ENCODE measurements at places on chromosomes 16 and 17.
A peak's percentile ranks its signal among the peaks of the same experiment; 100 is the strongest.

DNA sequence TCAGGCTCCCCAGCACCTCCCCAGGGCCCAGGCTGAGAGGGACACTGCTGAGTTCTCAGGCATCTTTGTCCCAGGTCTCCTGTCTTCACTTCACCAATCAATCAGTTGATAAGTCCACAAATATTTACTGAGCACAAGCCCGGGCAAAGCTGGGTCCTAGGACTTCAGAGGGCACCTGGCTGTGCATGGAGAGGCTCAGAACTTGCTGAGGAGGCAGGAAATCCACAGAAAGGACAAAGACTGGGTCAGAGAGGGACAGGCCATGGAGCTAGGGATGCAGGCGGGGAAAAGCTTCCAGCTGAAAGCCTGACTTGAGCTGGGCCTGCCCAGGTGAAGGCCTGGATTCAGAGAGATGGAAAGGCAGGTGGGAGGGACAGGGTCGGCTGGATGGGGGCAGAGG, 33.2 kb upstream of the C1QL1 start:
- no peak for DNase-seq

DNA sequence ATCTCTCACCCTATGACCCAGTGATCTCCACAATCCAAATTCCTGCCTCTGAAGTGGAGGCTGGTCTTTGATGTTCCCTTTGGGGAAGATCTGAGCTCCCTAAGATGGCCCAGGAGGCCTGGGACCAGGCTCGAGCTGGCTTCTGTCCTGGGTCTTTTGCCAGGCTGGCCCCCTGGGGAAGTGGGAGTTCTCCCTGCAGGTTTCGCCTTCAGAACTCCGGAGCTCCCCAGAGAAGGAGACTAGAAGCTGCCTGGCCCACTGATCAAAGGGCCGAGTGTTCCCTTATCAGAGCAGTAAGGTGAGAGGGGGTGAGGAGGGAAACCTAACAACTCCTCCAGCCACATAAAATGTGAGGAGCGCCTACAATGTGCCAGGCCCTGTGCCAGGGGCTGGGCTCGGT, 147.1 kb downstream of the IRF8 start:
- no peak for DNase-seq

DNA sequence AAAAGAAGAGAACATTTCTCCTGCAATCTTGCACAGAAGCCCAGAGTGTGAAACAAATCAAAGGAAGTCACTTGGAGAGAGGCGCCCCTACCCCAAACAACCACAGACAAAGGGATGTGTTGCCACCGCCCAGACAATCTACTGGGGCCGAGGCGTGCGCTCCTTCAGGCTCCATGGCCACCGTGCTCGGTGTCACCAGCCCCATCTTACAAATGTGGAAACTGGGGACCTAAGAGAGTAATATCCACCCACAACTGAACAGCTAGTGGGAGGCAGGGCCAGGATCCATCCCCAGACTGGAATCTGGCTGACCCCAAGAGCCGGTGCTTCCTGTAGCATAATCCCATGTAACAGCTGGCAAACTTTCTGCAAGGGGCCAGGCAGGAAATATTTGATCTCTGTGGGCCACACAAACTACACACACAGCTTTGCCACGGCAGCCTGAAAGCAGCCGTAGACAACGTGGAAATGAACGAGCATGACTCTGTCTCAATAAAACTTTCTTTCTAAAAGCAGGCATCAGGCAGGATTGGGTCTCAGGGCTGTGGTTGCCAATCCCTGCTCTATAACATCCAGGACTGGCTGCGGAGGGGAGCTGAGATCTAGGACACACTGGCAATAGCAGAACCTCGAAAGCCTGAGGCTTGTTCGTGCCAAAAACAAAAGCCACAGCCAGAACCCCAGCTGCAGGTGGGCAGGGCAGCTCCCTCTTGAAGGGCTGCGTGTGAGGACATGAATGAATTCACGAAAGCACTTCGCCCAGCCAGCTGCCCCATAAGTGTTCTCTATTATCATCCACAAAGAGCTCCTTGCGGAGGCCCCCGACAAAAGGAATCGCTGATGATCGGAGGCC, 26.6 kb upstream of the GINS2 start:
- DNase-seq: no peak

DNA sequence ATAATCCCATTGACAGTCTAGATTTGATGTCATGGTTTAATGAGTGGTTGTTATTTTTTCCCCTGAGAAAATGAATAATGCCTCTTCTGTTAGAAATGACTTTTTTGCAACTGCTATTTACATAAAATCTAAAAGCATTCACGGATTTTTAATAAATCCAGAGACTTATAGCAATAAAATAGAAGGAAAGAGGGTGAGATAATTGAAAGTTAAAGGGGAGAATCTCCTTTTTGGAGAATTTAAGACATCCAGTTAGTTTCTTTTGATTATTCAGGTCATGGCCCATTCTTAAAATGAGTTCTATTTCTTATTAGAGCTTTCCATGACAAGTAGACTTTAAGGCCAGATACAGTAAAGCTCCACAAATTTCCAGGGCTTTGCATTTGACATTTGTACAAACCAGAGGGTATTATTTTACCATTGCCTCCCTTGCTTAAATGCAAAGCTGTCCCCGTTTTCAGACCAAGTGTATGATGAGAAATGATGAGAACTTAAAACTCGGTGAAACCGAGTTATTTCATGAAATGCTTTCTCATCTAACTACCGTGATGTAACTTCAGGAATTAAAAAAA, 789.0 kb upstream of the SOX9 start:
- DNase-seq: no peak

DNA sequence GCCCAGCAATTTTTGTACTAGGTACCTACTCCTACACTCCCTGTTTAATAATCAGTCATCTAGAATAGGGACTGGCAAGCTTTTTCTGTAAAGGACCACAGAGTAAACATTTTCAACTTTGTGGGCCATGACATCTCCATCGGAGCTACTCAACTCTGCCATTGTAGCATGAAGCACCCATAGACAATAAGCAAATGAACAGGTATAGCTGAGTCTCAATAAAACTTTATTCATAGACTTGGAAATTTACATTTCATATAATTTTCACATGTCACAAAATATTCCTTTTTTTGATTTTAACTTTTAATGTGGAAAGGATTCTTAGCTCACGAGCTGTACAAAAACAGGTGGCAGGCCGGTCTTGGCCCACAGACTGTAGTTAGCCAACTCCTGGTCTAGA, 345.8 kb downstream of the SOX9 start:
- no peak for DNase-seq

GRCh38 chr16:85057948-85058347, 30.4 kb downstream of the KIAA0513 start:
- DNase-seq: no peak

GRCh38 chr17:66981983-66982508, 17.5 kb downstream of the CACNG4 start:
- no peak for DNase-seq

DNA sequence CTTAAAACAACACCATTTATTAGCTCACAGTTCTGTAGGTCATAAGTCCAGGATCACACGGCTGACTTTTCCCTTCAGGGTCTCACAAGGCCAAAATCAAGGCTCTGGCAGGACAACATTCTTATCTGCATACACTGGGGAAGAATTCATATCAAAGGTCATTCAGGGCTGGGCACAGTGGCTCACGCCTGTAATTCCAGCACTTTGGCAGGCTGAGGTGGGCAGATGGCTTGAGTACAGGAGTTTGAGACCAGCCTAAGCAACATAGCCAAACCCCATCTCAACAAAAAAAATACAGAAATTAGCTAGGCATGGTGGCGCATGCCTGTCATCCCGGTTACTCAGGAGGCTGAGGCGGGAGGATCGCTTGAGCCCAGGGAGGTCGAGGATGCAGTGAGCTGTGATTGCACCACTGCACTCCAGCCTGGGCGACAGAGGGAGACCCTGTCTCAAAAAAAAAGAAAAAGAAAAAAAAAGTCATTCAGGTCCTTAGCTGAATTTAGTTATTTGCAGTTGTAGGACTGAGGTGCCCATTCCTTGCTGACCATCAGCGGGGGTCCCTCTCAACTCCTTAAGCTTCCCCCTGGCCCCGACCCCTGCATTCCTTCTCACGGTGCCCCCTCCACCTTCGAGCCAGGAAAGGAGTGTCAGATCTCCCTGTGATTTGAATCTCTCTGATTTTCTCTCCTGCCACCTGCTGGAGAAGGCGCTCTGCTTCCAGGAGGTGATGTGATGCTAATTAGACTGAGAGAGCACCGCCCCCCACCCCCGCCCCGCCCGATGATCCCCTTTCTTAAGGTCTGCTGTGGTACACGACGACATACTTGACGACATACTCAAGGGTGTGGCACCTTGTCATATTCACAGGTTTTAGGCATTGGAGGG, 91.8 kb upstream of the CLEC18A start:
- DNase-seq: peak; percentile 75

DNA sequence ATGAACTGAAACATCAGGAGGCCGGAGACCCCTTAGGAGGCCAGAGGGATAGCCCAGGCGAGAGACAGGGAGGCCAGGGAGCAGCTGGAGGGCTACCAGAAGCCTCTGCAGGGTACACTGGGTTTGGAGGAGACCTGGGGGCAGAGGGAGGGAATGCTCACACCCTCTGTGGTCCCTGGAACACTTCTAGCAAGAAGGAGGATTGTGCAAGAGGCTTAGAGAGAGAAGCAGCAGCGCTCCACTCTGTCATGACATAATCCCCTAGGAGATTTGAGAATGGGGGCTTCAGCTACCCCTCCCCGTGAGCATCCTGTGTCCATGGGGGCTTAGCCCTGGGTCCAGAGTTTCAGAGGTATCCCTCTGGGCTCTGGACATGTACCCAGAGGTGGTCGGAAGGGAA, 15.8 kb downstream of the GPR142 start:
- no peak for DNase-seq

- DNase-seq: no peak
Measured at GRCh38 chr17:9465210-9465921, 110.3 kb downstream of the STX8 start.

GRCh38 chr16:14475370-14476139, 154.5 kb downstream of the PARN start:
- no peak for DNase-seq

DNA sequence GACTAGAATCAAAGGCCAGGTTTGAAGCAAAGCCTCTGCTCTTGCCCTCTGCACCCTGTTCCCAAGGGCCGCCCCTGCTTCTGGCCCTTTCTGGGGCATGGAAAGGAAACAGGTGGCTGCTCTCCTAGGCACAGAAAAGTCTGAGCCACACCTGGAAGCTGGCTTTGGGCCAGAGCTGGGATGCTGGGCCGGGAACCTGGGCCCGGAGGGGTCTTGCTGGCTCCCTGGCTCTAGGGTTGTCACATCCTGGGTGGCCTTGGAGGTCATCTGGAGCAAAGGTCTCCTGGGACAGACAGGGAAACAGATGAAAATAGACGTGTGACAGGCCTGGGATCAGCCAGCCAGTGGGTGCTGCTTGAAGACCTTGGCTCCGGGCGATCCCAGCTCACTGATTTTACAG, 74.1 kb upstream of the LHX1 start:
- DNase-seq: no peak

DNA sequence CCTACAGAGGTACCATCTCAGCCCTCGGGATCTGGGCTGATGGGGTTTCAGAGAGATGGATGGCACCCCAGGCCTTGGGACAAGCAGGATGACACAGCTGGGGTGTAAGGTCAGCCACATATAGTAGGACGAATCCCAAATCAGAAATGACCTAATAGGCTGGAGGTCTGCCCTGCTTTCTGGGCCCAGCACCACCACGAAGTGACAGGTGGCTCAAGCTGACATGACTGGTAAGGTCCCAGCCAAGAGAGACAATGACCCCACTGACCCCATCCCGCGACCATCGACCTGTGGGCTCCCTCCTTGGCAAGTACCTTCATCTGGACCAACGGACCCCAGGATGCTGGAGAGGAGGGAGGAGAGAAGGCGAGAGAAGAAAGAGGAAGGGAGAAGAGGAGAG, 15.6 kb downstream of the CAMKK1 start:
- no peak for DNase-seq

- DNase-seq: no peak
Measured at GRCh38 chr17:78789149-78789662, 7.1 kb upstream of the CYTH1 start.

GRCh38 chr17:17205368-17206123, 587 bp downstream of the PLD6 start:
- DNase-seq: peak; percentile 69

DNA sequence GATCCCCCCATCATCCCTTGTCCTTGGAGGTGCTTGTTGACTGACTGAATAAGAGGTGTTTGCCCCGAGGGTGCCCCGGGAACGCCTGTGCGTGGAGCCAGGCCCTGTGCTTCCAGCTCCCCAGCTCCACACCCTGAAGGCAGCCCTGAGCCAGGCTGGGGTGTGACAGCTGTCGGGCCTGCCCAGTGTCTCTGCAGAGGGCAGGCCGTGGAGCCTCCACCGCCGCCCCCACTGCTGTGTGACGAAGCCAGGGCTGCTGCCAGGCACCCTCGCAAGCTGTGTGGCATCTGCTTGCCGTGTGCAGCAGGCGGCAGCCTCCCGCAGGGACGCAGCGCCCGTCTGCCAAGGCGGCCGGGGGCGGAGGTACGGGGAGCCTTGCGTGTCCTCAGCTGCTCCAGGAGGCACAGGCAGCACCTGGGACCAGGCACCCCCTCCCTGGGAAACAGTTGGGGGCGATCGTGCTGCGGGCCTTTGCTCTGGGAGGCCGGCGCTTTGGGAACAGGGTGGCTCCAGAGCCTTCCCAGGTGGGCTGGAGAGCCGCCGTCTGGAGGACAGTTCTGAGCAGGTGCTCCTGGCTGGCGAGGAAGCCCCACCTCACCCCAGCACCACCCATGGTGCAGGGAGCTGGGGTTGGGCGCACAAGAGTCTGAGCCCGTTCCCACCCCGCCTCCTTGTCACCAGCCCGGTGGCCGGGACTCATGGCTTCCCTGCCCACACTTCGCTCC, 26.6 kb downstream of the GSE1 start:
- DNase-seq: no peak

- no peak for DNase-seq
Measured at GRCh38 chr16:65195998-65196397, 74.1 kb upstream of the CDH11 start.

DNA sequence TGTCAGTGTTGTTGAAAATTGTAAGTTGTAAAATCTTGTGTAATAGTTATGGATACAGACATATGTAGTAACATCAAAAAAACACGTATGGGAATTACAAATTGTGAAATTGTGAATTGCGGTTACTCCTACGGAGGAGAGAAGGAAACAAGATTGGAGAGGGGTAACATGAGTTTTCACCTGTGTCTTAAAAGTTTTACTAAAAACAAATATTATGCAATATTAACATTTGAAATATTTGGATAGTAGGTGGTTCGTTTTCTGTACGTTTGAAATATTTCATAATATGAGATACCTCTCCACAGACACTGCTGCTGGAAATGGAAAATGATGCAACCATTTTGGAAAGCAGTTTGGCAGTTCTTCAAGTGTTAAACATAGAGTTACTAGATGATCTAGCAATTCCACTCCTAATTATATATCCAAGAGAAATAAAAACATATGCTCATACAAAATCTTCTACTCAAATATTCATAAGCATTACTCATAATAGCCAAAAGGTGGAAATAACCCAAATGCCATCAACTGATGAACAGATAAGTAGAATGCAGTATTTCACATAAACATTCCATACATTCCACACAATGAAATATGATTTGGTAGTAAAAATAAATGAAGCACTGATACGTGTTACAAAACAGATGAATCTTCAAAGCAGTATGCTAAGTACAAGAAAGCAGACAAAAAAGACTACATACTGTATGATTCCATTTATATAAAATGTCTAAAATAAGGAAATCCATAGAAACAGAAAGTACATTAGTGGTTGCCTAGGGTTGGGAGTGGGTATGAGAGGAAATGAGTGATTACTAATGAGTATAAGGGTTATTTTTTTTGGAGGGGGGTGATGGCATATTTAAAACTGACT, 40.7 kb upstream of the ABCA10 start:
- no peak for DNase-seq

- DNase-seq: no peak
Measured at GRCh38 chr17:70447588-70447987, 278.3 kb downstream of the KCNJ2 start.
